Sigmoid colon (tissue), 7 donors: ENCODE measurements at places on chromosomes 5 and 9.

- H3K27ac ChIP-seq, result no peak overlapping the region
- no peaks in the 10 kb centered on the region for H3K36me3 ChIP-seq
- no peak for DNase-seq
- H3K27me3 ChIP-seq, result no peaks in the 10 kb centered on the region
Measured at GRCh38 chr5:119367502-119368237, 11.9 kb downstream of the TNFAIP8 start.

DNA sequence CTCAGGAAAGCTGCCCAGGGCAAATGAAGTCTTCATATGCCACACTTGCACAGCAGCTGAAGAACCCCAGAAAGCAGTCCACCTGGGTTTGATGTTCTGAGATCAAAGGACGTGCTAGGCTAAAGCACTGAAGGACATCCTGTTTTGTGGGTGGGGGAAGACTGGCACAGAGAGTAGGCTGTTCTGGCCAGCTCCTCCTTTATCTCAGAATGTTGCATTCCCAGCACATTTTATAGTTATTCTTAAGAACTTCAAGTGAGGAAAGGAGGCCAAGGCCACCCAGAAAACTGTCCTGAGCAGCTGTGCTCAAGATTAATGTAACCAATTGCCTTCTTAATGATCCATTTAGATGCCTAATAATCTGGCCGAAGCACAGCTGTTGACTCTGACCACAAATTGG is 10.9 kb downstream of the SHOC1 start:
- DNase-seq, result no peak
- no peaks in the 10 kb centered on the region for H3K4me1 ChIP-seq
- H3K27me3 ChIP-seq, result no peaks in the 10 kb centered on the region
- no peak overlapping the region for H3K4me3 ChIP-seq
- no peak overlapping the region for H3K27ac ChIP-seq

- DNase-seq, result no peak
- H3K27me3 ChIP-seq, result no peaks in the 10 kb centered on the region
- no peaks in the 10 kb centered on the region for H3K4me1 ChIP-seq
- no peaks in the 10 kb centered on the region for H3K36me3 ChIP-seq
- no peak overlapping the region for H3K4me3 ChIP-seq
Measured at GRCh38 chr5:162683284-162683683, 615.7 kb downstream of the GABRG2 start.

DNA sequence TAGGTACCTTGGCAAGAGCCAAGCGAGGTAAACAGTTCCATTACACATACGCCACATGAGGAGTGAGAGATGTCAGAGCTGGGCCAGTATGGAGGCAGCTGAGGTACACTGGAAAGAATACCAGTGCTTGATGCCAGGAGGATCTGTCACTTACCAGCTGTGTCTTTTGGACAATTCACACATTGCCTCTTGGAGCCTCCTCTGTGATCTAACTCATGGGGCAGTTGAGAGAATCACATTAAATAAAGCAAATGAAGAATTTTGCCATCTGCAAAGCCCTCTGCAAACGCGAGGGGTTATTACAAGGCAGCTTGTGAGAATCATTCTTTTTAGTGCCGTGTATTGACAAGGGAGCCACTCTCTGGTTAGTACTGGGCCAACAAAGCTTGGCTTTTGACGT is 429.7 kb upstream of the KLF4 start:
- no peaks in the 10 kb centered on the region for H3K36me3 ChIP-seq
- peaks cover 9% of the 10 kb centered on the region for H3K4me1 ChIP-seq
- no peak for DNase-seq

DNA sequence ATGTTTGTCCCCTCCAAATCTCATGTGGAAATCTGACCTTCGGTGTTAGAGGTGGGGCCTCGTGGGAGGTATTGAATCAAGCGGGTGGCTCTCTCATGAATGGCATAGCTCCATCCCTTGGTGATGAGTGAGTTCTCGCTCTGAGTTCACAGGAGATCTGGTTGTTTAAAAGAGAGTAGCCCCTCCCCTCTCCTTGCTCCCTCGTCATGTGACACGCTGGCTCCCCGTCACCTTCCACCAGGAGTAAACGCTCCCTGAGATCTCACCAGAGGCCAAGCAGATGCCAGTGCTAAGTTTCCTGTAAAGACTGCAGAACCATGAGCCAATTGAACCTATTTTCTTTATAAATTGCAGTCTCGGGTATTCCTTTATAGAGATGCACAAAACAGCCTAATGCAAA is 74.5 kb downstream of the RASEF start:
- H3K27me3 ChIP-seq, result no peaks in the 10 kb centered on the region
- no peaks in the 10 kb centered on the region for H3K4me1 ChIP-seq
- H3K27ac ChIP-seq, result no peak overlapping the region
- DNase-seq, result no peak
- H3K4me3 ChIP-seq, result no peak overlapping the region

DNA sequence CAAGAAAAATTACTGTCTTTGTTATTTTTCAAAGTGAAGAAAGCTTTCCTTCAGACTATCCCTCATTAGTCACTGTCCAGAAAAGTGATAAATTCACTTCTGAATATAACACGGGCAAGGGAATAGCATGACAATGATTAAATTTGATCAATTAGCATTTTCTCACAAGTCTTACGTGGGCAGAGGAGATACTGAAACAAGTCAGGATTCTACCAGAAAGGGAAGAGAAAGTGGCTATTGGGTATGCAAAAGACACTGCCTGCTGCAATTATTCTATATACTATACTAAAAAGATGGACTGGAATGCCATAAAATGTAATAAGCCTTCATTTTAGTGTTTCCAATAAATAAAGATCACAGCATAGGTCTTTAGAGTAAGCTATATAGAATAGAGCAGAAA is 7.4 kb downstream of the COX7C start:
- H3K27ac ChIP-seq, result no peak overlapping the region
- H3K4me3 ChIP-seq, result no peak overlapping the region
- DNase-seq, result no peak
